ENCODE measurements at places on chromosomes 12 and 14.

DNA sequence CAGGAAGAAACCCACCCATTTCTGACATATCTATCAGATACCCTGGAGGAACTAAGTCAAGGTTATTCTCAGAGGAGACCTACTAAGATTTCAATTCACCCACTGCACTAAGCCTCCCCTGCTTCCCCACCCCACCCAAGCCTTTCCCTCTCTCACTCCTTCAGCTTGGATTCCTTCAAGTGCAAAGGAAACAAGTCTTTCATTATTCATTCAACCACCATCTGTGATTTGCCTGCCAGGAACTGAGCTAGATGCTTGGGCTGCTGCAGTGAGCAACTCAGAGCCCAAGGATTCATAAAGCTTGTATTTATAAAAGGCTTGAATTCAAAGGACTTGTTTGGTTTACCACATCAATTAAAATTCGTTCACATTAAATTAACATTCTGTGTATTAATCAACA is 161.3 kb downstream of the GXYLT1 start:
- no peak for DNase-seq

- DNase-seq: no peak
Measured at GRCh38 chr12:46830731-46831334, 5.0 kb upstream of the SLC38A4 start.

- peak; percentile 78 for DNase-seq
Measured at GRCh38 chr14:68788996-68789820, 3.7 kb downstream of the ZFP36L1 start.

DNA sequence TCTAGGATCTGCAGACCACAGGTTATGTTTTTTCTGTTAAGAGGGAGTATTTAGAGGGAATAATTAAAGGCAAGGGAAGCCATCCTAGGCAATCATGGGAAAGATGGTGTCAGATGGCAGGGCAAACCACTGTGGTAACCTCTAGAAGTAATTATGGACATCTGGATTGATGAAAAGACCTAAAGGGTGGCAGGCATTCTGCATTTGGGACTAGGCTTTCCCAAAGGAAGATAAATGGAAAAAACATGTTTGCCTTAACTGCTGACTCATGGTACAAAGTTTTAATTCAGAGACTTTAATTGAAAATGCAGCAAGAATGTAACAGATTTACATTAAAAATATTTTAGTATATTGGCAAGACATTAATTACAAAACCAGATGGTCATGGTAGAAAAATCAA is 88.1 kb downstream of the TMEM30B start:
- DNase-seq: no peak

GRCh38 chr14:89186856-89187376 is 230.1 kb downstream of the FOXN3 start:
- no peak for DNase-seq

DNA sequence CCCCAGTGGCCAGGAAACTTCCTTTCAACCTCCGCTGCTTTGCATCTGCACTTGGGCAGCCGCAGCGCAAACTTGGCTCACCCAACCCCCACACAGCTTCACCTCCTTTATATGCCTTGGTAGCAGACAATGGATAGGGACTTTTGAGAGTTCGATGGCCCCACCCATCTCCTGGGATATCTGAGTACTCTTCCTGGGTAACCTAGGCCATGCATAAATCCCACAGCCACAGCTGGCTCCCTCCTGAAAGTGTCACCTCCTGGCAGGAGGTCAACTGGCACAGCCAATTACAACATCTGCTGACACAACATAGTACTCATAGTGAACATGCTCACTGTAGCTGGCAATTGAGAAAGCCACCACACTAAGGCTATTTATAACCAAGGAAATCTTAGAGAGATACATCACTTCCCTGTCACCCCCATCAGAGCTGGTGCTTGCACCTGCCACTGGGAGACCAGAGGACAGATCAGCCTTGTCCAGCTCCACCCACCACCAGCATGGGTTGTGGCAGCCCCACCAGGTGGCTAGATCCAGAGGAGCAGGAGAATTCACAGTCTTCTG is 410.0 kb downstream of the SYT1 start:
- no peak for DNase-seq

DNA sequence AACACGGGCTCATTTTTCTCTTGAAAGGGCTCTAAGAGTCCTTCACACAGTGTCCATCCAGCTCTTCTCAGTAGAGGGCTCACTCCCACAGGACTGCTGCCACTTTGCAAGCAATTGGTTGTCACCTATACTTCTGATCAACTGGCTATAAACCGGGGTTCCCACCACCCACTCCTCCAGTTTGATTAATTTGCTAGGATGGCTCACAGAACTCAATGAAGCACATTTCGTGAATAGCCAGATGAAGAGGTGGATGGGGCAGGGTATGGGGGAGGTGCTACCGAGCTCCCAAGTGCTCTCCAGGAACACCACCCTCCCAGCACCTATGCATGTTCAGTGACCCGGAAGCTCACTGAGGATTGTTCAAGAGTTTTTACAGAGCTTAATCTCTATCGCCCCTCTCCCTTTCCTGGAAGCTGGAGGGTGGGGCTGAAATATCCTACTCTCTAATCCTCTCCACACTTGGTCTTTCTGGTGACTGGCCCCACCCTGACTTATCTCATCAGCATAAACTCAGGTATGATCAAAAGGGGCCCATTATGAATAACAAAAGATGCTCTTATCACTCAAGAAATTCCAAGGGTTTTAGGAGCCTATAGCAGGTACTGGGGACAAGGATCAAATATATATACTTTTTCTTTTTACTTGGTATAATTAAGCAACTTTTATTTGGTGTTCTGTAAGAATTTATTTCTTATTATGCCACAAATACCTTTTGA is 13.9 kb upstream of the EGLN3 start:
- DNase-seq: no peak

DNA sequence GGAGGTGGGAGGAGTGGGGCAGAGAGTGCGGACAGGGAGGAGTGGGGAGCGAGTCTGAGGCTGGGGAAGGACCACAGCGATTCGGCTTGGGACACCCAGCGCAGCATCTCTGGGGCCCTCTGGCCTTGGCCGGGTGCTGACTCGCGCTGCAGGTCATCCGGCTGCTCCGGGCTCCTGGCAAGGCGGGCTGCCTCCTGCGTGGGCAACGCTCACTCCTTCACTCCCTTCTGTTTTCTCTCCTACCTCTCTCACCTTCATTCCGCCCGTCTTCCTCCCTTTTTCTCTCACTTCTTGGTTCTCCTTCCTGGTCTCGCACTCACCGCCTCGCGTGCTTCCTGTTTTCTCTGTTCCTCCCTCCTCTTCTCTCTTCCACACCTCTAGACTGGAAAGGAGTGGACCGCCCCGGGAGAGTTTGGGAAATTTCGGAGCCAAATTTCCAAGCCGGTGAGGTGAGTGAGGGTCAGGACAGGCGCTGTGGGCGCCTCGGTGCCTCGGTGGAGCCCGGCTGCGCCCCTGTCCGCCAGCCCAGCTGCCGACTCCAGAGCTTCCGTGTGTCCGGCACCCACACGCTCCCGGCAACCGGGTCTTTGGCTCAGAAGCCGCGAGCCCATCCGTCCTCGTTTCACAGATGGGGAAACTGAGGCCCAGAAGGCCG is 86.7 kb downstream of the B4GALNT3 start:
- no peak for DNase-seq

- DNase-seq: no peak
Measured at GRCh38 chr14:102293781-102294180, 11.2 kb downstream of the MOK start.

DNA sequence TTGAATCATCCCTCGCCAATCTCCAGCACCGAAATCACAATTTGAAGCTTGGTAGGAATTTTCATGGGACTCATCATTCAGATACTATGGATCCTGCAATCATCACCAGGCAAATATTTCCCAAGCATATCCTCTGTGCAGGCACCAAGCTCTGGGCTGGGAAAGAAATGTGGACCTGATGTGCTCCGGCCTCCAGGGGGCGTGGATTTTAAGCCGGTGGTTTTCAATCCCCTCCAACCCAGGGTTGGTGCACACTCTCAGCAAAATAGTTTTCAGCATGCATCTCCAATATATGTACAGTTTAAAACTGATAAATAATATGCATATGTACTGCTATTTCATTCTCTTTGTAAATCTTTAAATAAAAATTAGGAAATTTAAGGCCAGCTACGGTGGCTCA is 98.9 kb downstream of the RBM19 start:
- peak; percentile 22 for DNase-seq

GRCh38 chr14:102218688-102219087 is 79.0 kb downstream of the WDR20 start:
- no peak for DNase-seq

DNA sequence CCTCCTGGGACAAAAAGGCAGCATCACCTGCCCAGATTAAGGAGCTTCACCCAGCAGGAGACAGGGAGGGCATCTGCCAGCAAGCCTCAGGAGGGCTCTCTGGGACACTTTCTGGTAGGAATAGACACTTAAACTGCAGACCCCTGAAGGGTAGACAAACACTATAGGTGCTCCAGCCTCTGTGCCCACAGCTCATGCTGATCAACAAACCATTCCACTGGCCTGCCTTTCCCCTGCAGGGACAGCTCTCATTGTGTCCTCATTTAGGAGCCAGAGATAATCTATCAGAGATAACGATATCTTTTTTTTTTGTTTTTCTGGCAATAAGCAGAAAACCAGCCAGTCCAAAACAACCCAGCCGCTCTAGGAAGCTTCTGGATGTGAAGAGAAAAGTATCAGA is 251.8 kb upstream of the CCDC196 start:
- no peak for DNase-seq

- DNase-seq: no peak
Measured at GRCh38 chr14:37241198-37241597, 43.5 kb downstream of the MIPOL1 start.

GRCh38 chr14:72774894-72775620 is 118.8 kb downstream of the DPF3 start:
- no peak for DNase-seq

DNA sequence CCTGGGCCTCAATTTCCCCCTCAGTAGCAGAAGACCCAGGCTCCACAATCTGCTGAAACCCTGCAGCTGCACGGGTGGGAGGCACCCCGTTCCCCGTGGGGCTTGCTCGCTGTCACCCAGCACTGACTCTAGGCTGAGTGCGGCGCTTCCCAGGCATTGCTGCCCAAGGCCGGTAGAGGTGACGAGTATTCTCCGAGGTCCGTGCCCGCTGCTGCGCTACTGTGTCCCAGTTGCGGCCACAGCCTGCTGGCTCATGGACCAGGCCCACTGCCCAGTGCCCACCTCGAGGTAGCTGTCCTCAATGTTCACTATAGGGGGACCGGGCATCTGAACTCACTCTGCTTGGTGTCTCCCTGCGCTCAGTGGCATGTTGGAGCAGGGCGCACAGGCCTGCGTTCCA is 74.7 kb downstream of the GSC start:
- no peak for DNase-seq

DNA sequence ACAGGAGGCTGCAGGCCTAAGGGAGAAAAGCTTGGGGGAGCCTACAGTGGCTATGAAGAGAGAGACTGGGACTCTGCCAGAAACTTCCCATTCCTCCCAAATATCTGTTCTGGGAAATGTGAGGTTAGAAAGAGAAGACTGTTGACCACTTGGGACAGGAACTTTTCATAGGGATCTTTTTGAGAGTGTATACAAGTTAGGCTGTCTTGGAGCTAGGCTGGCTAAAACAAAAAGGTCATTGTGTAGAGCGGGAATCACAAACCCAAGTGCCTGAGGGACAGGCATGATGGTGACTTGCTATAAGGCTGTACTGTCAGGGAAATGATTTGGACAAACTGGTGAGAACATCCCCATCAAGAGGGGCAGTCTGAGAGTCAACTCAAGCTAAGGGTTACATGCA is 175.1 kb downstream of the GRIP1 start:
- DNase-seq: no peak

DNA sequence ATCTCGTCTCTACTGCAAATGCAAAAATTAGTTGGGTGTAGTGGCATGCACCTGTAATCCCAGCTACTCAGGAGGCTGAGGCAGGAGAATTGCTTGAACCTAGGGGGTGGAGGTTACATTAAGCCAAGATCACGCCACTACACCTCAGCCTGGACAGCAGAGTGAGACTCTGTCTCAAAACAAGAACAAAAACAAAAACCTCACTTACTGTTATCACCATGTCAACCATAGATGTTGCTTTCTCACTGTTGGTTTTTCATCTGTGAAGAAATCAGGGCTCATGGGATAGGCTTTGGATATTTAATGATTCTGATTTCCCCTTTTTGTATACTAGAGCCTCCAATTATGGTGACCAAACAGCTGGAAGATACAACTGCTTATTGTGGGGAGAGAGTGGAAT is 49.7 kb upstream of the CHPT1 start:
- no peak for DNase-seq

DNA sequence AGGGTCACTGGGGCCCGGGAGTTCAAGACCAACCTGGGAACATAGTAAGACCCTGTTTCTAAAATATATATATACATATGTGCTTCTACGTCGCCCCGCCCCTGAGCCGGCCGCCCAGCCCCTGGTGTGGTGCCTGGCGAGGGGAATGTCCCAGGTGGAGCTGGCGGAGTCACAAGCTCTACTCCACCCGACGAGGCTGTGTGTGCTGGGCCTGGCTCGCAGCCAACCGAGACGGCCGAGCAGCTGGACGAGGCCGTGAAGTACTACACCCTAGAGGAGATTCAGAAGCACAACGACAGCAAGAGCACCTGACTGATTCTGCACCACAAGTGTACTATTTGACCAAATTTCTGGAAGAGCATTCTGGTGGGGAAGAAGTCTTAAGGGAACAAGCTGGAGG is 22.1 kb upstream of the ITPK1 start:
- DNase-seq: no peak

DNA sequence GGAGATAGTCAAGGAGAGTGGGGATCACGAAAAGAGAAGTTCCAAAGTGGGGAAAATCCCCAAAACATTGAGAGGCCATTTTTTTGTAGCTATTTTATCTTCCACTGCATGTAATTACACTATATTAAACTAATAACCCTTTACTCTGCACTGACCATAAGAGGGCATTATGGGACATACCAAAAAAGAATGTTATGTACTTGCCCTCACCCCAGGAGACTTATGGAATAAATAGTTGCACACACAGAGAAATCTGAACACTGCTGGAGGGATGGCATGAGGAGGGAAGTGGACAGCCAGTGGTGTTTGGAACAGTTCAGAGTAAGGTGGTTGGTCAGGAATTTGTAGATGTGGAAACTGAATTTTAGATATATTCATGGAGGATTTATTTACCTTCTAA is 422.9 kb downstream of the SNAPC1 start:
- DNase-seq: no peak
